Stimulated activated CD8-positive, alpha-beta memory T cell treated with anti-CD3 and anti-CD28 coated beads, Interleukin-4, amount 100 ng/mL, for 4 hours (primary cell): ENCODE measurements at places on chromosomes 12 and 14.

DNA sequence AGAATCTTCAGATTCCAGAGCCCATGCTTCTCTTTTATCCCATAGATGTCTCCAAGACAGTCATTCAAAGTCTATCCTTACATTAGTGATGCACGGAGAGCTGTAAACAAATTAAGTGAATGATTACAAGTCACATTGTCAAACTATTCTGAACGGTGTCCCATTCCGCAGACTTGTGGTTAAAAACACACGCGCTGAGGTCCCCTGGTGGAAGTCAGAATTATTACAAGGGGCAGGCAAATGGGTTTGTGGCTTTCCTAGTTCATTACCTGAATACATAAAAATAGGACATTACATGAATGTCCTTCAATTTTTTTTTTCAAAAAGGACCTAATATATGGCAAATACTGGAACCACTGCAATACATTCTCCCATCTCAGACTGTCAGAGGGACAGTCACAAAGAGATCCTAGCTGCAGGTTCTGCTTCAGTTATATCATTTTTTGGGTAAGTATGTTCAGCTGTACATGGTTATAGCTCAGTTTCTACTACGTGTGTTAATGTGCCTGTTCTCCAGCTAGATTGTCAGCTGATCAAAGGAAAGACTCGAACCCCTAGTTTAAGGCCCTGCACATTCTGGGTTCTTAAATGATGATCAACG is 53.1 kb upstream of the STON2 start:
- no peak for DNase-seq

DNA sequence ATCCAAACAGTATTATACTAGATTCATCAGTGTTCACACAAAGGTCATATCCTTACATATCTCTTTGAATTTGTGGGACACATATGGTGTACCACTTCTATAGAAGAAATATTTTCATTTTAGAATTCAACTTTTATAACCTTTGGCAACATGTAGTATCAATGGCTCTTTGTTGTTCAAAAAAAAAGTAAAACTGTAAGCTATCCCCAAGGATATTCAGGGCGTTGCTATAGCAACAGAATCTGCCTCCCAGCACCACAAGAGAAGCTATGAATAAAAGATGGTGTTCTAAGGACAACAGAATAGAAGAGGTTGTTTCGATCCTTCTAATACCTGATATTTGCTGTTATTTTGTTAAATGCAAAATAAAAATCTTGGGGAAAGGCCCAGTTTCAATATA is 139.3 kb downstream of the BRMS1L start:
- no peak for DNase-seq

DNA sequence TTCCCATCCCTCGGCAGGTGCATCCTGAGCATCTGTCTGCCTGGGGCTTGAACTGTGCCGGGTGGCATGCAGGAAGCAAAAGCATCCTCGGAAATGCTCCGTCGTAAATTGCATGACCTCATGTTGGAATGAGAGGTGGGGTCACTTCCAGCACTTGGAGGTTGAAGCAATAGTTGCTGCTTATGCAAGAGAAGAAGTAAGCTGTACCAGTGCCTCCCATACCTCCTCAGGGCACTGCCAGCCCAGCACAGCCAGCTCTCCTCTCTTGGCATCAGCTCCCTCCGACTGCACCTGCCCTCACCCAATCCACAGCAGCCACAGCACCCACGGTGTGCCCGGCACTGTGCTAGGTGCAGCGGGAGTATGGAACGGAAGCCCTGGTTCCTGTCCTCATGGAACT is 11.5 kb downstream of the TEAD4 start:
- no peak for DNase-seq

DNA sequence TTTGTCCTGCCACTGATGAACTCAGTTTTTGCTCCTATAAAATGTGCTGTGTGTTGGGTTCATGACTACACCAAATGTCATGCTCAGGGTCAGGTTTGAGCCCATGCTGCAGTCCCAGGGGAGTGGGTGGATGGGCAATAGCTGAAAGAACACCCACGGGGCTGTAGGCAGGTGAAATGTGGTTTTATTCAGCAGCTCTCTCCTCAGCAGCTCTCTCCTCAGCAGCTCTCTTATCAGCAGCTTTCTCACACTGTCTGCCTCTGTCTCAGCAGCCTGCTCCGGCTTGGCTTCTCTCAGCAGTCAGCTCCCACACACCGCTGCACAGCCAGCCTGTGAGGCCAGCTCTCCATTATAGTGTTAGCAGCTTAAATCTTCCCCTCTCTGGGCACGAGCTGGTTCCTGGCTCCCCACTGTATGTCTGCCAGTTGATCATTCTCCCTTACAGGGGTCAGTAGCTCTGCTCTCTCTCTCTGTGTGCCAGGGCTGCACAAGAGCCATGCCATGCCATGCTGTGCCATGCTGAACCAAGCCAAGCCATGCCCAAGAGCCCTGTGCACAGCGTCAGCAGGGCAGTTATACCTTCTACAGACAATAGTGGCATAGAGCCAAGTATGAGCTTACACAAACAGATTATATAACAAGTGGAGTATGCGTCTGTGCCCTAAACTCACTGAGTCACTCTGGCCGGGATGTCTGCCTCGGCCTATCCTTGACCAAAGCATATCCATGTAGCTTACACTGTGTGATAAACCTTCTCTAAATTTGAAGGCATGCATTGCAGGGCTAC is 303.3 kb upstream of the TMPO start:
- DNase-seq = no peak

DNA sequence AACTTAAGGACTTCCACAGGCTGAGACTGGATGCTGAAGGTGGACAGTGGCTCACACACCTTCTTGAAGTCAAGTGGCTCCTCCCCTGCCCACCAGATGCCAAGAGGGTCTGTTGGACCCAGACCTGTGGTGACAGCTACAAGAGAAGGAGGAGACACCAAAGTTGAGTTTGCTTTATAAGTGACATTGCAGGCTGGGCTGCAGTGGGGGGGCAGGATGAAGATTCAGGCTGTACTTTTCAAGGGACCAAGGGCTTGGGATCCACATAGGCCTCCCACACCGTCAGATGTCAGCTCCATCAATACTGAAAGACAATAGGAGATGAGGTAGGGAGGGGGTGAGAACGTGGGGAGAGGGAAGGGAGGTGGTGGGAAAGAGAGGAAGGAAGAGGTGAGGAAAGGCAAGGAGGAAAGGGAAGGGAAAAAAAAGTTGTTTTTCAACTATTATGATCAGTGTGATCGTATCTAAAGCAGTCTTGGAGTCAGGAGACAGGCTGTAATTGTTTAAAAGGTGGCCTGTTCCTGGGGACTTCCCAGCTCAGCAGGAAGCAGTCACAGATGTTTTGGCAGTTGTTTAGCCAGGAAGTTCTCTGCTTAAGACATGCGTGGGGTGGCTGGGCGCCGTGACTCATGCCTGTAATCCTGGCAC is 84.1 kb upstream of the RESF1 start:
- peak; percentile 31 for DNase-seq

DNA sequence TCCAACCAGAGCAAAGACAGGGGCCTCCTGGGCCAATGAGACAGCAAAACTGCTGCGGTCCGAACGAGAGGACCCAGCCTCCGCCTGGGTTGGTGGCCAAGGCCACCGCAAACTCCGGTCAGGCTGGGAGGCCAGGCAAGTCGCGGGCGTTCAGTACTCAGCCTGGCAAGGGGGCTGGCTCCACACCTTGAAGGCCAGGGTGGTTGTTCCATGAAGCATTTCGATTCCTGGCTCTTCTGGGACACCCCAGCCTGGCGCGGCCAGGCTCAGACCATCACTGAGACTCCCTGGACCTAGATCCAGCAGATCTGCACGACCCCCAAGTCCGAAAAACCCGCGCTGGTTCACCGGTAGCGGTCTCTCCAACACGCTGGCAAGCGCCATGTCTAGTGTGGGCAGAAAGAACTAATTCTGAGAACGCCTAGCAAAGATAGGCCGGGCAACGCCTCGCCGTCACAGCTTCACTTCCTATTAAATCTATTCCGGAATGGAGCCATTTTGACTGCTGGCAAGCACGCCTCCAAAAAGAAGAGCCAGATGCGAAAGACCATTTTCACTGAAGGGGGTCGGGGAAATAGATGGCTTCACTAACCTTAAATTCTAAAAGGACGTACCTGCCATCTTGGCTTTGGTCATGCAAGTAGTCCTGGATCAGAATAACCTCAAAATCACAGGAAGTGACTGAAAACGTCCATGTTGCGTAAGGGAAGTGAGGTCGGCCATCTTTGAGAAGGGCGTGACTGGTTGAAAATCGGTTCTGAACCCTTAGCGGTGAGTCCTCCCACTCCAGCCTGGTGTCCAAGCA is at the start of gene PSMB5:
PSMB5 (minus strand) TSS at position 403 of the 805 bp plus-strand sequence; CDS start at position 384, 19 bp downstream.
- DNase-seq = peak; percentile 72

GRCh38 chr12:6360080-6360571 is 15.2 kb downstream of the SCNN1A start:
- DNase-seq = no peak

DNA sequence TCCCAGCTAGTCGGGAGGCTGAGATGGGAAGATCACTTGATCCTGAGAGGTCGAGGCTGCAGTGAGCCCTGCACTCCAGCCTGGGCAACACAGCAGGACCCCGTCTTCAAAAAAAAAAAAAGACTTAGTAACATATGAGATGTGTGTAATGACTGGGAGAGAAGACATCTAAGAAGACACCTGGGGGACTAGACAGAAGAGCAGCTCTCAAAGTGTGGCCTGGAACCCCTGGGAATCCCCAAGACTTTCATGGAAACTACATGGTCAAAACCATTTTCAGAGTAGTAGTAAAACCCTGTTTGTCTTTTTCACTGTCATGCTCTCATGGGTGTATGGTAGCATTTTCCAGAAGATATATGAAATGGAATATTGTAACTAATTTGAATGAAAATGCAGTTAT is 45.3 kb downstream of the R3HDM2 start:
- DNase-seq = no peak

DNA sequence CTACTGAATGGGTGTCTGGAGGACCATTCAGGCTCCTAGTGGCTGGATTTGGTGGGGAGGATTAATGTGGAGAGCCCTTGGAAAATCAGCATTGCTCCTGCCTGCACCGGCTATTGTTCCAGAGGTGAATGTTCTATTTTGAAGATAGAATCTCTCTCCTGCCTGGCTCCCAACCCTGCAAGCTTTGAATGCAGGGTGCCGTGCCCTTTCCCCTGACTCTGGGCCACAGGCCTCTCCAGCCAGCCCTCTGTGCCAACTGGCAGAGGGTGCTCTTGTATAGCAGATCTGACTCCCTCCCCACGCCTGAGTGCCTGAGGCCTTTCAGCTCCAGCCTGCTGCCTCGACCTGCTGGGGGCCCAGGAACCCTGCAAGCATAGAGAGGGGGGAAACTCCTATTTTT is 106.8 kb downstream of the TMEM260 start:
- DNase-seq = no peak

DNA sequence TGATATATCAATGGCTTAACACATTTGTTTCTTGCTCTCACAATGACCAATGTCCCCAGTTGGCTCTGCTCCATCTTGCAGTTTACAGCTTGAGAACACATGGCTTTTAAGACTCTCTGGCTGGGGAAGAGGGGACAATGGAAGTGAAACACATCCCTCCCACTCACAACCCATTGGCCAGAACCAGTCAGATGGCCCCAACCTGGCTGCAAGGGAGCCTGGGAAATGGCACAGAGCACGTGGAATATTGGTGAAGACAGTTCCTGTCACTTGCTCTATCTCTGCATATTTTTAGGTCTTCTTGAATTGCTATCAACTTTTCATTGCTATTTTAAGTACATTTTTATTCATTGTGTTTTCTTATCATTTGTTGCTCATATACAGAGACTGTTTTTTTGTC is 345.4 kb downstream of the MED13L start:
- DNase-seq = no peak

DNA sequence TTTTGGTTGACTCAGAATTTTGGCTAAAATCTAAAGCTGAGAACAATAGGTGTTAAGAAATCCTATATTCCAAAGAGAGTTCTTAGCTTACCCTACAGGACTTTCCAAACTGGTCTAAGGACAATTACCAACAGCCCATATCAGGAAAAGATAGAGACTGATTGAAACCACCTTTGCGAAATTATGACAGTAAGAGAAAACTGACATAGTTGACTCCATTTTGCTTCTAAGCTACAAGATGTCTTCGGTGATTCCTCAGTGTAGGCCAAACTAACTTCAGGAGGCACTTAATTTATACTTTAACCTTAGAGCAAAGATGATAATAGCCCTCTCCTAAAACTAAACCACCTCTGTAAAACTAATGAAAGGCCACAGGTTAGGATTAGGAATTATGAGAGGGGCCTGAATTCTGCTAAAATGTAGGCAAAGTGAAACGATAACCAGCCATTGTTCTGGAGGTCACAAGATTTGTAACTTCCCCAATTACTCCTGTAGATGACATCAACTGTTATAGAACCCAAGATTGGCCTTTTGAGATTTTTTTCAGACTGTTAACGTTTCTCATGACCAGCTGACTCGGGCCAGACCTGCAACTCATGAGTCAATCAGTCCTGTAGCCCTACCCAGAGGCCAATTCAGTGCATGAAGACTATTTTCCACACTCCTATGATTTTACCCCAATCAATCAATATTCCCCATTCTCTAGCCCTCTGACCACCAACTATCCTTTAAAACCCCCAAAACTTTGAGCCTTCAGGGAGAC is 43.0 kb downstream of the KLRG1 start:
- DNase-seq = no peak

DNA sequence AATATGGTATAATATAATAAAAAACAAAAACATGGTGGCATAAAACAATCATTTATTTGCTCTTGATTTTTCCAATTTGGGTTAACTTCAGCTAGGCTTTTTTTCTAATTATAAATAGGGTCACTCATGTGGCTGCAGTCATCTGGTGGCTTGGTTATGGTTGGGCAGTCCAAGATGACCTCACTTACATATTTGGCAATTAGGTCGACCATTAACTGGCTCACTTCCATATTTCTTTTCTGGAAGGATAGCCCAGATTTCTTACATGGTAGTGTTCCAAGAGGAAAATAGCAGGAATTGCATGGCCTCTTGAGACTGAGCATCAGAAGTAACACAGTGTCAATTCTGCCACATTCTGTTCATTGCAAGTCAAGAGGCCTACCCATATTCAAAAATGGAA is 153.4 kb downstream of the FUT8 start:
- no peak for DNase-seq

DNA sequence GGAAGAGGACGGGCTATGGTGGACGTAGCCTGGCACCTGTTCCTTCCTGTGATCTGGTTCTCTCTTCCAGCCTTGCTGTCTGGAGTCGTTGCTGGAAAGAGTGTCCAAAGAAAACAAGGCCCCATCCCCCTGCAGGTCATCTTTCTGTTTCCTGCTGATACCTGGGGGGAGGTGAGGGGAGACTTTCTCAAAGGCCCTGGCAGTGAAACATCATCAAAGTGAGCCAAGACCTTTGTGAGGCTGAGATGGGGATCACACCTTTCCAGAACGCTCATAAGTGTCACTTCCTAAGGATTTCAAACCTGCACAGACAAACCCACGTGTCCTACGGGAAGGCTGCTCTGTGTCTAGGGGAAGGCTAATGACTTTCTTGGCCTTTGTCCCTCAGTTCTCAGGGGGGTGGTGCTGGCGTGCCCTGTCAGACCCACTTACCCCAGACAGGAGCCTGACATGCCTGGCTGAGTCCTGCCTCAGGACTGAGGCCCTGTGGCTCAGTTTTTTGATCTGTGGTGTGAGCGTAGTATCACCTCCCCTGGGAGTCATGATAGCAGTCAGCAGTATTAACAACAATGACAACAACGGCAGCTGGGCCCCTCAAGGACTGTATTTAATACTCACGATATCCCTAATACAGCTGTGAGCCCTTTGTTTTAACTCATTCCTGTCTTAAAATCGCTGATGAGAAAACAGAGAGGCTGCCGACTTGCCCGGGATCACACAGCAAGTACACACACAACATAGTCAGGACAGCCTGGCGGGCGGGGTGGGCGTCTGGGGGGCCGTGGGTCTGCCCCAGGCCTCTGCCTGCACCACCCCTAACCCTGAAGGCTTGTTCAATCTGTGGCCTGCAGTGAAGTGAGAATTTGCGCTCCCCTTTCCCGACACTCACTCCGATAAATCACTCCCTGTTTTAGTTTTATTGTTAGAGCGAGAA is 235.2 kb downstream of the SLC41A2 start:
- no peak for DNase-seq
